ENCODE measurements at places on chromosomes 11 and 22.

DNA sequence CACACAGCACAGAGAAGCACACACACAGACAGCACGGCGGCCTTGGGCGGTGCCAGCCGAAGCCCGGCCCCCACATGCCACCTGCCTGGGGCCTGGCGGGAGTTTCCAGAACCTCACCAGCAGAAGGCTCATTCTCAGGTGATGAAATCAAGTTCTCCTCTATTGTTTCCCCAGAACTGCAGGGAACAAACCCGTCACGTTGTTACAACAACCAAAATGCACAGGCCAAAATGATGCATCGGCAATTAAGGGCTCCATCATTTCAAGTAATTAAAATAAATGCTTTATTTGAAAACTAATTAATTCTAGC, 30.8 kb downstream of the GNB1L start:
- no peak for DNase-seq

DNA sequence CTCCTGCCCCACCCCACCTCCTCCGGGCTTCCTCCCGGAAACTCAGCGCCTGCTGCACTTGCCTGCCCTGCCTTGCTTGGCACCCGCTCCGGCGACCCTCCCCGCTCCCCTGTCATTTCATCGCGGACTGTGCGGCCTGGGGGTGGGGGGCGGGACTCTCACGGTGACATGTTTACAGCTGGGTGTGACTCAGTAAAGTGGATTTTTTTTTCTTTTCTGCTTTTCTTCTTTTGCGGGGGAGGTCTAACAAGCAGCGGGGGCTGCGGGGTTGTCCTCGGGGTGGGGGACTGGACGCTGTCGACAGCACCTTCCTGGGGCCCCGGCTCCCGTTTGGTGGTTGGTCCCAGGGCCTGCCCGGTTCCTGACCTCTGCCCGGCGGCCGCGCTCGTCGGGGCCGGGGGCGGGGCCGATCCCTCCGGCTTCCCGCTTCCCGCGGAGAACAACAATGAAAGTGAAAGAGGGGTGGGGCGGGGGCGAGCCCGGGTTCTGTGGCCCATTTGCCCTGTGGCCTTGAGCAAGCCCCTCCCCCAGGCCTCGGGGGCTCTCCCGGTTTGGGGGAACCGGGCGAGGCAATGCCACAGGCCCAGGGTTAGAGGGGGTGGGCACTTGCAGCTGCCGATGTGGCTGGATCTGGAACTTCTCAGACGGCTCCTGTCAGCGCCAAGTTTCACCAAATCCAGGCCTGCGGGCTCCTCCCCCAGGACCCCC, 975 bp upstream of the MDK start:
- DNase-seq, result no peak

DNA sequence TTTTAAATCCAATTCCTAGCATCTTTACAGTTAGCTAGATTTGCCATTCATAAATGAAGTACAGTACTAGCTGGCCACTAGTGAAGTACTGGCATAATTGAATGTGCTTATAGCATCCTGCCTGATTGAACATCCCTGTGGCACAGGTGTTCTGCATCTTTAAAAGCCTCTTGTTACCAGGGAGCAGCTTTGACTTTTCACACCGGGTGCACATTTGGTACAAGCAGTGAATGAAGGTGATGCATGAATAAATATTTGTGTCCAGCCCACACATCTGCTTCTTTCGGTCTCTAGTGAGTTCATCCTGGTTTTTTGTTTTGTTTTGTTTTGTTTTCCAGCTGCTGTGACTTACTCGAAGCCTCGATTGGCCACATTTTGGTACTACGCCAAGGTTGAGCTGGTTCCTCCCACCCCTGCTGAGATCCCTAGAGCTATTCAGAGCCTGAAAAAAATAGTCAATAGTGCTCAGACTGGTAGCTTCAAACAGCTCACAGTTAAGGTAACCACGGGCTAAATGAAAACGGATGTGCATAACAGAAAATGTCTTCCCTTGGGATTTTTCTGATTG, 5.3 kb downstream of the ATP5MG start:
- DNase-seq, result no peak

DNA sequence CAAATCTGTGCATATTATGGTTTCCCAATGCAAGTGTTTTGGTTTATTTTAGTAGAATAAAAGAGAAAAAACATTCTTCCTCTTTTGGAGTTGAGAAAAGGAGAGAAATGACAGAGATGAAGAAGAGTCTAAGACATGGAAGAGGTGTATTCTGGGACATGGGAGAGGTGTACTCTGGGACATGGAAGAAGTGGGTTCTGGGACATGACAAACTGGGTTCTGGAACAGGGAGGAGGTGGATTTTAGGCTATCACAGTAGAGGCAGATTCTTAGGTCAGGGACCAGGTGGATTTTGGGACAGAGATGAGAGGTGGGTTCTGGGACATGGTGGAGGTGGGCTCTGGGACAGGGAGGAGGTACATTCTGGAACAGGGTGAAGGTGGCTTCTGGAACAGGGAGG, 2.1 kb upstream of the ASPHD2 start:
- DNase-seq, result no peak

DNA sequence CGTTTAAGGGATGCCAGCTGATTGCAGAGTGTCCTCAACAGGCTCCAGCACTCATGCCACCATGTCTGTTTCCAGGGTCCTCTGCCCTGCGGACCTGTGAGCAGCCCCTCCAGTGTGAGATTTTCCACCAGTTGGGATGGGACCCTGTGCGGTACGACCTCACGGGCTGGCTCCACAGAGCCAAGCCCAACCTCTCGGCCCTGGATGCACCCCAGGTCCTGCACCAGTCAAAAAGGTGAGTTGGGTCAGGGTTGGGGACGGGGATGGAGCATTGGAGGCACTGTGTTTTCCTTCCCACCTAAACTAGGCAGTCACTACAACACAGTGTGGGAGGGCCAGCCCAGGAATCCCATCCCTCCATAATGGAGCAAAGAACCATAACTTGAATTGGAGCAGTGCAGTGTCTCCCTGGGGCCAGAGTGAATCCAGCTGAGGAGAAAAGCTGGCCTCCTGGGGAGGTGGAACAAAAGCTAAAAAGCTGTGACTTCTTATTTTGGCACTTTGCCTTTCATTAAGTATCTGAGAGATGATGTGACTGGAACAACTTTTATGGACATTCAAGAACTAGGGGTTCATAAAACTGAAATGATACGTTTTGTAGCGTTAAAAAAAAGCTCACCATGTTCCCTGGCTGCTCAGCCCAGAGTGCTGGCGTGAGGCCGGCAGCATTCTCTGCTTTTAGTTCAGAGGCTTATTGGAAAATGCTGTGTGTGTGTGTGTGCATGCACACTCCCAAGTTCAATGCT, 101.8 kb downstream of the MYO18B start:
- no peak for DNase-seq

GRCh38 chr11:76799066-76799804, 16.1 kb downstream of the TSKU start:
- DNase-seq, result no peak

GRCh38 chr11:13256216-13256615, 21.4 kb upstream of the BMAL1 start:
- DNase-seq, result no peak

GRCh38 chr11:69199583-69200315, 44.0 kb downstream of the SMIM38 start:
- no peak for DNase-seq

- DNase-seq, result no peak
Observed at GRCh38 chr11:114282488-114282887, 13.7 kb upstream of the NNMT start.

- no peak for DNase-seq
Observed at GRCh38 chr22:23692598-23693291, 1.9 kb downstream of the RGL4 start.

DNA sequence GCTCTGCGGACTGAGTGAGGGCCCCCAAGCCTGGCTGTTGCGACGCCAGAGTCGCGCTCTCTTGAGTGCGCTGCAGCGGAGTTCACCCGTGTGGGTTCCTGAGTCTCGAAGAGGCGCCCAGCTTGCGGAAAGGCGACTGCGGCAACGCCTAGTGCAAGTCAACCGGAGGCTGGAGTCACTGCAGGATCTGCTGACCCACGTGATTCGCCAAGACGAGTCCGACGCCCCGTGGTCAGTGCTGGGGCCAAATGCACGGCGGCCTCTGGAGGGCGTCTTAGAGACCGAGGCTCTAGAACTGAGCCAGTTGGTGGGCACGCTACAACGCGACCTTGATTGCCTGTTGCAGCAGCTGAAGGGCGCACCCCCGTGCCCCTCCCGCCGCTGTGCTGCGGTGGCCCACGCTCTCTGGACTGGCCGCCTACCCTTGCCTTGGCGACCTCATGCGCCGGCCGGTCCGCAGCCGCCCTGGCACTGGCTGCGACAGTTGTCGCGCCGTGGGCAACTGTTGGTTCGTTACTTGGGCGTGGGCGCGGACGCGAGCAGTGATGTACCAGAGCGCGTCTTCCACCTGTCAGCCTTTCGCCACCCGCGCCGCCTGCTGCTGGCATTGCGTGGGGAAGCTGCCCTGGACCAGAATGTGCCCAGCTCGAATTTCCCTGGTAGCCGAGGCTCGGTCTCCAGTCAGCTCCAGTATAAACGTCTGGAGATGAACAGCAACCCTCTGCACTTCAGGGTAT, 32.6 kb downstream of the RRP8 start:
- DNase-seq, result no peak

GRCh38 chr22:28907311-28908008, 24.1 kb downstream of the ZNRF3 start:
- no peak for DNase-seq

DNA sequence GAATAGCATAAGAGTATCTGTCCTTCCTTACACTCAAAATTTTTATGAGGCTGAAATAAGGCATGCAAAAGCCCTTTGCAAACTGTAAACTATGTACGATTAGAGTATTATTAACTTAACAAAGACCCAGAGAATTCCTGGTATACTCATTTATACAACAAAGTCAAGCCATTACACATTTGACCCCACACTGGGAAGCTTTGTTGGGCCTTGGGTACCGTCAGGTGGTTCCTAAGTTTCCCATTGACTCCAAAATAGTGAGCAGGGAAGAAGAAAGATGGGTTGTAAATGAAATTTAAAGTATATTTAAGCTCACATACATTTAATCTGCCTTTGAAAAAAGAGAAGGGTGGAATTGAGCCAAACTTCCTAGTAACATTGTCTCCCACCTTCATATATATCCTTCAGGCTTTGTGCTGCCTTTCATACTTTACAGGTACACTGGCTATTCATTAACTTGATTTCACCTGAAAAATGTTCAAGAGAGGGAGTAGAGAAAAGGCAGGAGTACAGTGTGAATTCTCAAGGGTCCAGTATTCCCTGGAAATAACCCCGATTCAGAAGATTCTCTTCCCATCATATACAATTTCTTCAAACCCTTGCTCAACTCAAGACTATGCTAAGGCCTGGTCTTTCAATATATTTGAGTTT, 68.6 kb downstream of the SOX6 start:
- no peak for DNase-seq

GRCh38 chr11:85347291-85347690, 279.9 kb downstream of the DLG2 start:
- no peak for DNase-seq

DNA sequence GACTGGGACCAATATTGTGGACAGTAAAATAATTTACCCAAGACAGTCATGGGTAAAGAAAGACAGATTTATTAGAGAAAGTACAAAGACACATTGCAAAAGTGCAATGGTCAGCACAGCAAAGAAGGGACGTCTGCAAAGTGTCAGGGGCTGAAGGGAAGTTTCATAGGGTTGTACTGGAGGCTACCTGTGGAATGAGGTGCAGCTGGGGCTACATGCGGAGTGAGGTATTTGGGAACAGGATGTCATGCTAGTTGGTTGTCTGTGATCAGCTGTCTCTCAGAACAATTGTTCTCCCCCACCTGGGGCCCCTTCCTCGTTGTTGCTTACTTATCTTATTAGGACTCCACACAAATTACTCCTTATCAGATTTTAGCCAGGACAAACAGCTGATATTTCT, 11.4 kb upstream of the APOL3 start:
- DNase-seq, result no peak

- DNase-seq, result no peak
Observed at GRCh38 chr22:23847991-23848864, 9.4 kb upstream of the DERL3 start.

- DNase-seq, result no peak
Observed at GRCh38 chr22:20466659-20467379, 28.8 kb downstream of the KLHL22 start.

GRCh38 chr22:33341611-33342010, 283.4 kb upstream of the SYN3 start:
- DNase-seq, result no peak

- DNase-seq, result no peak
Observed at GRCh38 chr11:112132737-112133136, 31.2 kb downstream of the IL18 start.

DNA sequence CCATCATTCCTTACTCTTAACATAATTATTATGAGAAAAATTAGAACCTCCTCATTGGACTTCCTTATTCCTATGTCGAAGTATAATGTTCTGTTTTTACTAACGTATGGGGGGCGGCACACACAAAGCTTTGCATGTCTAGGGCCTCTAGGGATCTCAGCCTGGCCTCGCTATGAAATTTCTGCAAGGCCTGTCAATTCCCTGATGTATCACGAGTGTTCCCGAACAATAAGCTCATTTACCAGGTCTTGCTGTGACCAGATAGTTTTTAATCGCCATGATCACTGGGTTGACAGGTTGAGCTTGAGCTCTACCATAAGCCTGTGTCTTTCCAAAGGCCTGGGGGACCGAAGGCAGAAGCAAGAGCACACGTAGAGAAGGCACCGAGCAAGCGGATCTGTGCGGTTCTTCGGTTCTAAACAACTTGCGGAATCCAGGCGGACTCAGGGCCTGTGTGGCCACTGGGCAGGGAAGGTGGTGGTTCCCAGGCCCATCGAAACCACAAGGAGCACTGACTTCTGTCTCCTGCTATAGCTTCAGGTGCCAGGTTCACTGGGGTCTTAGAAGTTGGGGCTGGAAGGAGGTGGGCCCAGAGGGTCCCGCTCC, 10.4 kb upstream of the FXYD2 start:
- no peak for DNase-seq

DNA sequence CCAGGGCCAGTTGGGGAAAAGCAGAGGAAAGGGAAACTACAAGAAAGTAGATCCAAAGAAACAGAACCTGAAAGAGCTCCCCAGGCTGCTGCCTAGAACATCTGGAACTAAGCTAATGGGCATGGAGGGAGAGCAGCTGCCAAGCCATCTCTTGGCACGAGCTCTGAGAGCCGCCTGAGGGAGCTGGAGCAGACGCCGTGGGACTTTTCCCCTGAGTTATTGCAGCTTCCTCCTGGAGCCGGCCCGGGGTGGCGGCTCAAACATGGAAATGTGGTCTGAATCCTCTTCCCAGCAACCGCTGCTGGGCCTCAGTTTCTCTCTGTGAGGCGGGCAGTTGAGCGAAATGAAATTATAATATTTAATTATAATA, 41.8 kb downstream of the LIF start:
- peak; percentile 31 for DNase-seq

DNA sequence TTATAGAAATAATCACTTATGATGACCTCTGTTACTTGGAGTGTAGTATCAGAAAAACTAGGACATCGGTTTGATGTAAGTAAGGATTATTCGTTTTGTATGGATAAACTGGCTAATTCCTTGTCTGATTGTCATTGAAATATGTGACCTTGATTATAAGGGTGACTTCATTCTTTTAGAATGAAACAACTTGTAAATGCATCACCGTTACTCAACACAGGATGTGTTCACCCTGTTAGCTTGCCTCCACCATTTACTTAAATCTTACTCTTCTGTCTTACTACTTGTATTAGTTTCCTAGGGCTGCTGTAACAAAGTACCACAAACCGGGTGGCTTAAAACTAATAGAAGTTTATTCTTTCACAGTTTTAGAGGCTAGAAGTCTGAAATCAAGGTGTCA, 7.9 kb downstream of the SFI1 start:
- DNase-seq, result no peak

- DNase-seq, result no peak
Observed at GRCh38 chr22:35544827-35545226, 4.2 kb downstream of the RASD2 start.
